ENCODE measurements at places on chromosomes 4 and X.

DNA sequence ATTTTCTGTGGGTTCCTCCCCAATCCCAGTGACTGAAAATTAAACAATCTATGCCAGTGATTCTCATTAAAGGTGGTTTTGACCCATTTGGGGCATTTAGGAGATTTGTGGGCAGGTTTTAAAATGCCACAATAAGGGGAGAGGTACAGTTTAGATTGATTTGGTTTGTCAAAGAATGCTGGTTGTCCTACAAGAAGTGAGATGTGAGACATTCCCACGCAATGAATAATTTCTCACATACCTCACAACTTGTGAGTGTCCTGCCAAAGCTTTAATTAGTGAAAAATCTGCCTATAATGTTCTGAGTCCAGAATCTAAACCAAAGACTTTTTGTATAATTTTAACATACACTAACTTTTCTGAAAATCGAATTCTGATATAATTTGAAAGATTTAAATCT is 199.4 kb downstream of the MAPK10 start:
- no peak for DNase-seq

DNA sequence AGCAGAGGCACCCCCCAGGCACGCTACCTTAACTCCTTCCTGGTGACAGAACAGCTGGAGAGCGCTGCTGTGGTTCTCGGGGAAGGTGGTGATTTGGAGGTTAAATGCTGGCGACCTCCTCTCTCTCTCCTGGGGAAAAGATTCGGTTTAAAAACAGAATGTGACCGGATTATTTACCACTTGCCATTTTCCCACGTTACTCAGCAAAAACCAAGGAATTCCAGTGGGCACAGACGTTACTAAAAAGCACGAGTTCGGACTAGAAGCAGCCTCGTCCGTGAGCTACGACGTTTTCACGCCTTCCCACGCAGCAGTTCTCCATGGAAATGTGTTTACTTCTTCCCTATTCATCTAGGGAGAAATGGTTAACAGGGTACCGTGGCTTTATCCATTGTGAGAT is 32.3 kb upstream of the C4orf50 start:
- no peak for DNase-seq

- peak; percentile 10 for DNase-seq
Measured at GRCh38 chr4:166252487-166253402, 379.7 kb downstream of the TLL1 start.

GRCh38 chr4:103400405-103400804 is 202.3 kb upstream of the CENPE start:
- DNase-seq = no peak

DNA sequence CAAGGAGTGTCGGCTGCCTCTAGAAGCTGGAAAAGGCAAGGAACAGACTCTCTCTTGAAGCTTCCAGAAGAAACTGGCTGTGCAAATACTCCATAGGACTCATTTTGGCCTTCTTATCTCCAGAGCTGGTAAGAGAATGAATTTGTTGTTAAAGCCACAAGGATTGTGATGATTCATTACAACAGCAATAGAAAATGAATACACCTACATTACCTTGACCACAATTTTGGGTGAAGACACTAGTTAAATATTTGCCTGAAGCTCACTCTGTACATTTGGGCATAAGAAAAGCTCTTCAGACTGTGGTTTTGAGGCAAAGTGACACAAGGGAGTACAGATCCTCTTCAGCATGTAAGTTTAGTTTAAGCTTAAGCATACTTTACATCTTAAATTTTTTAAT is 134.5 kb upstream of the TLL1 start:
- no peak for DNase-seq

DNA sequence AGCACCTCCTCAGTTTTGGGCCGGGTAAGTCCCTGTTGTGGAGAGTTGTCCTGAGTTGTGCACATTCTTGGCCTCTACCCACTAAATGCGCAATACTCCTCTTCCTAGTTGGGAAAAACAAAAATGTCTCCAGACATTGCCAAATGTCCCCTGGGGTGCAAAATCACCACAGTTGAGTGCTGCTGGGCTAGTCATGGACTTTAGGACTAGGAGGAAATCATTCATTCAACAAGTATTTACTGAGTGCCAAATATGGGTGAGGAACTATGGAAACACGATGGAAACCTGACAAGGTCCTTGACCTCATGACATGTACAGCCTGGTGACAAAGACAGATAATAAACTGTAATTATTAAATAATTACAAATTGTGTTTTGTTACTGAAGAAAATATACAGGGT is 71.6 kb downstream of the STX18 start:
- no peak for DNase-seq

Data from AML-193 (cell line).